ENCODE measurements at places on chromosomes 3 and 15. TPM values are rescaled to one million over a fixed set of nuclear protein-coding genes. Genes with fewer than 3 reads are reported as not detected.

SEMA3B gene
- 14.9 TPM for total RNA-seq

C3orf85 gene
- total RNA-seq = not detected

LTF gene
- not detected for total RNA-seq

FAM174B gene
- 10.3 TPM for total RNA-seq

TRH gene
- total RNA-seq = not detected

CFAP91 gene
- not detected for total RNA-seq

CPLX3 gene
- total RNA-seq = not detected

CKMT1B gene
- 0.54 TPM for total RNA-seq

ZNF385D gene
- total RNA-seq = not detected

C3orf49 gene
- not detected for total RNA-seq

SPTBN5 gene
- total RNA-seq = 3.9 TPM

ITIH1 gene
- not detected for total RNA-seq

Measured in placental epithelial cell (primary cell).